ENCODE measurements at places on chromosomes 7 and 10.

DNA sequence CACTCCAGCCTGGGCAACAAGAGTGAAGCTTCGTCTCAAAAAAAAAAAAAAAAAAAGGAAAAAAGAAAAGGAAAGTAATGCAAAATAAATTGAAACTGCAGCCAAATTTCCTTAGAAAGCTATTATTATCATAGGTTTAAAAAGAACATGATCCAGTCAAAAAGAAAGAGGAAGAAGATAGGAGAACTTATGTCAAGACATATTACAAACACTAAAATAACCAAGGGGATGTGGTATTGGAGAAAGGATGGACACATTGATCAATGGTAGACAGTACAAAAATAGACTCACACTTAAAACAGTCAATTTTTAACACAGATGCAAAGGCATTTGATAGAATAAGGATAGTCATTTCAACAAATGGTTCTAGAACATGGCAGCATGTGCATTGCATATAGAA, 27.3 kb upstream of the PFKP start:
- no peak for DNase-seq

GRCh38 chr7:75559355-75559975, 67.3 kb downstream of the SPDYE5 start:
- no peak for DNase-seq

- no peak for DNase-seq
These were observed 104.0 kb upstream of the ZEB1 start for GRCh38 chr10:31215052-31215451.

DNA sequence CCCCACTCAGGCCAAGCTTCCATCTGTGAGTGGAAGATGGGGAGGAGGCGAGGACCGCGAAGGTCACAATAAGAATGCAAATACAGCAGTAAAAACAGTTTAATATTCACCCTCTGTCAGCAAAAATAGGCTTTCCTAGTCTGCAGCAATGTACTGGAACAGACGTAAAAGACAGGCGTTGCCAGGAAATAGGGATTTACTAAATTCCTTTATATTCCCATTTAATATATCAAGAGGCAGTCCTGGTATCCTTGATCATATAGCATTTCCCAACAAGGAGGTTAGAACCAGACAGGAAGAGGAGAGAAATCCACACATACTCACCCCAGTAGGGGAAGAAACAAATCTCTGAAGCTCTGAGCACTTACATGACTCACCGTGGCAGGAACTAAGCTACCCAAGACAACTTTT, 1054.9 kb upstream of the C7orf33 start:
- DNase-seq = no peak

Data from RKO (cell line).